ENCODE measurements at places on chromosomes 16 and 17.

DNA sequence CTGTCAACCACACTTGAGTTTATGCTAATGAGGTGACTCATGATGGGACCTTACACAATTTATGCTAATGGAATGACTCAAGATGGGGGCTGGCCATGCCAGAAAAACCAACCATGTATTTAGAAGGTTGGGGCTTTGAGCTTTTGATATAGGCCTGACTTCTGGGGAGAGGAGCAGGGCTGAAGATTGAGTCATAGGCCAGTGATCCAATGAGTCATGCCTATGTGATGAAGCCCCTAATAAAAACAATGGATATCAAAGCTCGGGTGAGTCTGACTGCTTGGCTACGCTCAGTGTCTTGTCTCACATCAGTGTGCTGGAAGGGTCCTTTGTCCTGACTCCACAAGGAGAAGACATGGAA lies 7.3 kb downstream of the MFSD6L start:
- no peak for DNase-seq

DNA sequence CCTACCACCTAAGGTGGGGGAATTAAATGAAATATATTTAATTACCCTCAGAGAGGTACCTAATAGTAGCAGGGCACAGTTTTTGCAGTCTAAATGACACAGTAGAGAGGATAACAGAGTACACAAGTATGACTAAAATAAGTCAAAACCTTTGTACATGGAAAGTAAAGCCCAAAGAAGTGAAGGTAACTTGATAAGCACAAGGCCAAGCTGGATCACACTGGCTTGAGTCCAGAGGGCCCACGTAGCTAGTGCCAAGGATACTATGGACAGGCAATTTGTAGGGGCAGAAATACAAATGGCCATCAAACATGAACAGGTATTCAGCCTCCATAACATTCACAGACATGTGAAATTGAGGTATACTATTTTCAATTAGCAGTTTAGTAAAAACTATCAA lies 7.6 kb downstream of the MYO18A start:
- no peak for DNase-seq

DNA sequence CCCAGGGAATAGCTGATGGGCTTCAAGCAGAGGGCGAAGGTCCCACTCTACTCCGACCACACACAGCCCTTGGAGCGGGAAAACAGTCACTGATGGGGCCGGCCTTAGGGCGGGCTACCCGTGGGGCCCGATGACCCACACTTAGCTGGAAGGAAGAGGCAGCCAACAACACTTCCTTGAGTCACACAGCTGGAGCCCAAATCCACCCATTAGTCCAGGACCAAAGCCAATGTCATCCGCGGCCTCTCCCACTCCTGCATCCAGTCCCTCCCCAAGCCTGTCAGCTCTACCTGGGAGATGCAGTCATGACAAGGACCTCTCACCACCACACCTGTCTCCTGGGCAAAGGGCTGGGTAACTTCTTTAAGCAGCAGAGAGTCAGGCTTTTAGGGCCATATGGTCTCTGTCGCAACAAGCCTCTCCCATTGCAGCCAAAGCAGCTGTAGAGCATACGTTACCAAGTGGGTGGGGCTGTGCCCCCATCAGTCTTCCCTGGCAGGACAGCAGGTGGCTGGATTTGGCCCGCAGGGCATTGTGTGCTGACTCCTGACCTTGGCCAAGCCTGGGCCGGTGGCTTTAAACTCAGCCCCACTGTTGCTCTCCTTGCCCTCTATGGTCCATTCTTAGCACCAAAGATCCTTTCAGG lies 110.7 kb downstream of the SOCS1 start:
- no peak for DNase-seq

- no peak for DNase-seq
Observed at GRCh38 chr16:450385-450784, 24.9 kb downstream of the RAB11FIP3 start.

DNA sequence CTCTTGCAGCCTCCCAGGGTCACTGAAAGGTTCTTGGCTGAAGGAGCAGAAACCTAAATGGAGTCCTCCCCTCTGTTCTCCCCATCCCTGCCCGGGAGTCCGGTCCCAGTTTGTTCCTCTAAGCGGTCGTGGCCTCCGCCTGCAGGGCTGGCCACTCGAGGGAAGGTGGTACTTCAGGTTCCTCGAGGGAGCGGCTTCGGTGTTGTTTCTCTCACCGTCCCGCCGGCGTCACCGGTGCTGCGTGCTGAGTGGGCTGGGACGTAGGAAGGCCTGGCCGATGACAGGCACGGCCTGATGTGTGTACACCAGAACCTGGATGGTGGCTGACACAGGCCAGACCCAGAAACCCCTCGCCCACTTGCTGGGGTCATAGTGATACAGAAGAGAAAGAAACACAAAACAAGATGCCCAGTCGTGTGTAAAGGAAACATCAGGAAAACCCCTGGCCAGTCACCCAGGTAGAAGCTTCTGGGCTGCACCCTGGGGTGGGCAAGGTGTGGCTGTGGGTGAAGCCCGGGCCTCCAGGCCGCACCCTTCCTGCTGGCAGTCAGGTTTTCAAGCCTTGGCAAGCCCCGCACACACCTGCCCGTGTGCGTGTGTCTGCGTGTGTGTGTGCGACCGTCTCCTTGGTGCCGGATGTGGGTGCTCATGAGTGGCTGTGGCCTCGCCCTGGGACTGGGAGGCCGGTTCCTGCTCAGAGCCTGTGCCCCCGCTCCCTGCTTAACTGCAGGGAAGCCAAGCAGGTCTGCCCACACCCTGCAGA lies 52.0 kb downstream of the BAIAP2 start:
- no peak for DNase-seq

DNA sequence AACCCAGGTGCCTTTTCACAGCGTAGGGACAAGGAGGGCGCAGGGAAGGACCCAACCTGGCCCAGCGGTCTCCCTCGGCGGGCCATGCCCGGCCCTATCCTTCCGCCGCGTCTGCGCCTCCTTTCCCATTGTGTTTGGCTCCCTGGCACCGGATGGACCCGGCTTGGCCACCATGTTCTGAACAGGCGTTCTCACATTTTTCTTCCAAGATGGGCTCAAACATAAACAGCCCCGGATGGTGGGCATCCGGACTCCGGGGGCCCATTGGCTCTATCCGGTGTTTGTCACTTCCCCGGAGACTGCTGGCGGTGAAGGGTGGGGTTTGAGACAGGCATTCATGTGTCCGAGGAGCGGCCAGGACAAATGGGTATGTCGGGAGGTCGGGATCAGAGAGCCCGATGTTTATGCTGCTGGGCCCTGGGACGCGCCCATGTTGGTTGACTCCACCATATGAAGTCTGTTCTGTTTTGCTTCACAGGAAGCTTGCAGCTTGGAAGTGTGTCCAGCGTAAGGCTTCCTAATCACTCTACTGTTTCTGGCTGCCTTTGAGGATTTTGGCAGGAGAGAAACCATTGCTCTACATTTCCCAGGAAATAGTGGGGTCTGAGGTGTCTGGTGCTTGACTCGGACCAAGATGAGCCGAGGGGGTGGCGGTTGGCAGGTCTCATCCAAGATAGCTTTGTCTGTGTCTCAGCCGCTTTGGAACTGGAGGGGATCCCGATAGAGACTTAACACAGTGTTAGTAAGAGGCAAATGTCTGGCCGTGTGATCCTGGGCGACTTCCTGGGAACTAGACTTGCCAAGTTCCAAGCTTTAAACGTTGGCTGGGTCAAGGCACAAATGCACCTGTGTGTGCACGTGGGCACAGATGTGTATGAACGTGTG lies 188.3 kb downstream of the IRF8 start:
- no peak for DNase-seq

GRCh38 chr17:40418428-40418706 lies 671 bp upstream of the TOP2A start:
- DNase-seq, result no peak

DNA sequence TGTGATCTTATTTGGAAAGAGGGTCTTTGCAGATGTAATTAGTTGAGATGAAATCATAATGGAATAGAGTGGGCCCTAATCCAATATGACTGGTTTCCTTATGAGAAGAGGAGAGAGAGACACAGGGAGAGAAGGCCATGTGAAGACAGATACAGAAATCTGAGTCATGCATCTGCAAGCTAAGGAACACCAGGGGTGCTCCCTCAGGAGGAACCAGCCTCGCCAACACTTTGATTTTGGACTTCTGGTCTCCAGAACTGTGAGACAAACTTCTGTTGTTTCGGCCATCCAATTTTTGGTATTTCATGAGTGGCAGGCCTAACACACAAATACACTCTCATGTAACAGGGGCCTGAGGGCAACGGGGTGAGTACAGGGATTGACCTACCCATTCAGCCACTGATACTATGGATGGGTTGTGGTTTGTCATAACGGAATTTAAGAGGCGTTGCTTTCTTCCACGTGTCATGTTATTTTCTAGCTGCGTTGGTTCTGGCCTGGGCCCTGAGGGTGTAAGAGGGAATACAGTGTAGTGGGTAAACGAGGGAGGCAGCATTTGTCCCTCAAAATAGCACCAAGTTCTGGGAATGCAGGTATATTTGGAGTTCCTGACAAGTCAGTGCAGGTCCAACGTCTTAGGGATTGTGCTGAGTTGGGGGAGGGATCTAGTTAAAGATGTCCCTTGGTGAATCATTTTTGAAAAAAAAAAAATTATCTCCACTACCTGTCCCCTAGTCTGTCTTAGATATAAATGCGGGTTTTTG lies 17.7 kb downstream of the PLCG2 start:
- no peak for DNase-seq

Measured in Calu3 (cell line).